ENCODE measurements at places on chromosomes 3 and 15. TPM values are rescaled to one million over a fixed set of nuclear protein-coding genes. Genes with fewer than 3 reads are reported as not detected.

Gene EXD1
- not detected for total RNA-seq

Gene STARD5
- total RNA-seq: 4.2 TPM

DNA sequence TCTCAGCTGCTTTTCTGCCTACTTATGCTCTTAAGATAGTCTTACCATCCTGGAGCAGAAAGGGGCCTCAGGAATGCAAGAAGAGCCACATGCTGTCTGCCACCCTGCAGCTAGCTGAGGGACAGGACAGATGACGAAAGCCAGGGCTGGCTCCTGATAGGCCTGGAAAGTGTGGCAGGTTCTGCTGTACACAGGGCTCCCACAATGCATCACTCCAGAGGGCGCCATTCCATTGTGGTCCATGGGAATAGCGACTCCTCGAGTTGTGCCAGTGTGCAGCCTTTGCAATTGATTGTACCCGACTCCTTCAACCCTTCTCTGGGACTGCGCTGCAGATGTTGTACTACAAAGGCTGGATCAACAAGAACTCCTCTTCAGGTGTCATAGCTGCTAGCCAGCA, 11.2 kb downstream of the ACAN start:
- H3K27me3 ChIP-seq: no peaks in the 10 kb centered on the region
- DNase-seq: no peak
- H3K27ac ChIP-seq: no peak overlapping the region

DNA sequence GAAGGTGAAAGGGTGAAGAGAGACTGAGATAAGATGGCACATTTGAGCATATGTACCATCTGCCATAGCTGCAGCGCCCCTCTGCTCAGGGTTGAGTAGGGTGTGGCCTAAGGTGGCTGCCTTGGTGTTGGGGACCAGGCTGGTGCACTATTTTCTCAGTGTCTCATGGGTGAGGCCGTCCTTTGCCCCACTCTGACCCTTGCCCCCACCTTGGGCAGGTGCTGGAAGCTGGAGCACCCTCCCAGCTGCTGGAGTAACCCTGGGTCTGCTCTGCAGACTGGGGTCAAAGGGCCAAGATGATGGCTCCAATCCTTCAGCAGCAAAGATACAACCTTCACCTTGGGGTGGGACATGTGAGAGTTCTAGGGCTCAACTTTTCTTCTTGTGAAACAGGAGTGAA, 69.2 kb downstream of the DAPK2 start:
- no peak overlapping the region for H3K4me3 ChIP-seq
- DNase-seq: no peak

- no peaks in the 10 kb centered on the region for H3K27me3 ChIP-seq
- H3K4me1 ChIP-seq: peaks cover 2% of the 10 kb centered on the region
- H3K36me3 ChIP-seq: no peaks in the 10 kb centered on the region
- DNase-seq: no peak
- H3K4me3 ChIP-seq: no peak overlapping the region
These were observed 602.9 kb downstream of the NTRK3 start for GRCh38 chr15:87653646-87654045.

GRCh38 chr3:37576996-37577395, 284.7 kb upstream of the CTDSPL start:
- H3K27me3 ChIP-seq: no peaks in the 10 kb centered on the region
- no peak overlapping the region for H3K27ac ChIP-seq
- H3K36me3 ChIP-seq: no peaks in the 10 kb centered on the region
- no peak for DNase-seq
- H3K4me3 ChIP-seq: no peak overlapping the region

- H3K27me3 ChIP-seq: no peaks in the 10 kb centered on the region
- no peak overlapping the region for H3K27ac ChIP-seq
- H3K4me3 ChIP-seq: no peak overlapping the region
- no peaks in the 10 kb centered on the region for H3K36me3 ChIP-seq
- H3K4me1 ChIP-seq: no peaks in the 10 kb centered on the region
- no peak for DNase-seq
These were observed 13.3 kb upstream of the KIF23 start for GRCh38 chr15:69400850-69401249.

GRCh38 chr3:183159333-183159732, 3.2 kb downstream of the LAMP3 start:
- peaks cover 8% of the 10 kb centered on the region for H3K4me1 ChIP-seq
- no peak overlapping the region for H3K4me3 ChIP-seq
- H3K27ac ChIP-seq: no peak overlapping the region
- DNase-seq: no peak
- no peaks in the 10 kb centered on the region for H3K36me3 ChIP-seq

DNA sequence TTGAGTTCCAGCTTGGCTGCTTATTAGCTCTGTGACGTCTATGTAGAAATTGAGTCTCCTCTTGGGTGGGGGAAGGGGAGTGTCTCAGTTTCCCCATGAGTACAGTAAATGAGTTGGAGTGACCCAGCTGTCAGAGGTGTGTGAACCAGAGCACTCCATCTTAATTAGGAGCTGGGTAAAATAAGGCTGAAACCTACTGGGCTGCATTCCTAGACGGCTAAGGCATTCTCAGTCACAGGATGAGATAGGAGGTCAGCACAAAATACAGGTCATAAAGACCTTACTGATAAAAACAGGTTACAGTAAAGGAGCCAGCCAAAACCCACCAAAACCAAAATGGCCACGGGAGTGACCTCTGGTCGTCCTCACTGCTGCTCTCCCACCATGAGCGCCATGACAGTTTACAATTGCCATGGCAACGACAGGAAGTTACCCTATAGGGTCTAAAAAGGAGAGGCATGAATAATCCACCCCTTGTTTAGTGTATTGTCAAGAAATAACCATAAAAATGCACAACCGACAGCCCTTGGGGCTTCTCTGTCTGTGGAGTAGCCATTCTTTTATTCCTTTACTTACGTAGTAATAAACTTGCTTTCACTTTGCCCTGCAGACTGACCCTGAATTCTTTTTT, 222.4 kb downstream of the CACNA2D3 start:
- H3K4me1 ChIP-seq: peaks cover 4% of the 10 kb centered on the region
- no peaks in the 10 kb centered on the region for H3K27me3 ChIP-seq
- no peak overlapping the region for H3K27ac ChIP-seq
- H3K36me3 ChIP-seq: no peaks in the 10 kb centered on the region

DNA sequence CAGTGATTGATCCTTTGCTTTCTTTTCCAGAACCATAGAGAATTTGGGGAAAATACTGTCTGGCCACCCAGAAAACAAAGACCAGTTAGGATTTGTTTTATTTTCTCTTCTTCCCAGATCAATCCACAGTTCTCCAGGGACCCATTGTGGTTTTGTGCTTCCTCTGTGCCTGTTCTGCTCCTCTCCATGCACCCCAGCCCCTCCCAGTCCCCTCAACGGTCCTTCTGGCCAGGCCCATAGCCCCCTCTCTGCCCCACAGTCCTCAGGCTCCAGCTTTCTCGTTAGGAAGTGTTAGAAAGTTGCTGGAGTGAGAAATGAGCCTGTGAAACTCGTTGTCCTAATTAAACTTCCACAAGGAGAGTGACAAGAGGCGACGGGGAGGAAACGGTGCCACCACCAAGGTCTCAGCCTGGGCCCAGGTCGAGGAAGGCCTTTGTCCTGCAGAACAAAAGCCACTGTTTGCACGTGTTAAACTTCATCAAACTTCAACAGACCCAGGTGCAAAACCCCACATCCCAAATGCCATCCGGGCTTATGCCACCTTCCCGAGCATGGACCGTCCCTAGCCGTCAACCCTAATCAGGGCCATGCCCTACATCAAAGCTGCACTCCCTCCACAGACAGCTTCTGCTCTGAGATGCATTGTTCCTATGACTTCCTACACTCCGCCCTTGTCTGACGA, 18.7 kb upstream of the ALDH1A3 start:
- H3K36me3 ChIP-seq: no peaks in the 10 kb centered on the region
- no peak overlapping the region for H3K4me3 ChIP-seq
- no peak overlapping the region for H3K27ac ChIP-seq
- H3K4me1 ChIP-seq: no peaks in the 10 kb centered on the region

GRCh38 chr3:112846764-112847163, at the start of gene CD200R1L:
Gene CD200R1L (minus strand): TSS chr3:112846864. CDS start chr3:112829367, 17,497 bp downstream.
- H3K4me1 ChIP-seq: no peaks in the 10 kb centered on the region
- H3K27ac ChIP-seq: no peak within 1 kb of the TSS
- no peaks in the 10 kb centered on the region for H3K27me3 ChIP-seq
- no peak within 1 kb of the TSS for H3K4me3 ChIP-seq
- H3K36me3 ChIP-seq: no peaks in the 10 kb centered on the region

DNA sequence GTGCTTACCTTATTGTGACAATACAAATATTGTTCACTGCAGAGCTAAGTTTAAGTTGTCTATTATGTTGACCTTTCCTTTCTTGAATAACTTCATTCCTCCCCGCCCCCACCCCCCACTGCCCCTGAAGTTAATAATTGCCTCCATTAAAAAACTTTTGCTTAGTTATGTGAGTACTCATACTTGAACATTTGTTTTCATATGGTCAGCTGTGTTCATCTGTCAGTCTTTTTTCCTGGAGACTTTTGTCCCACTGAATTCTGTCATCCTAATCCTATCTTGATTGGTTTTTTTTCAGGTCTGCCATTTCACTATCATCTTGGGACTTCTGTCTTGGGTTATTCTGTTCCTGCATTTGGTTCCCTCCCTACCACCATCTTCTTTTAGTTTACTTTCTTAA, 8.5 kb downstream of the SLC25A36 start:
- peaks cover 37% of the 10 kb centered on the region for H3K4me1 ChIP-seq
- DNase-seq: no peak
- H3K27me3 ChIP-seq: no peaks in the 10 kb centered on the region
- no peak overlapping the region for H3K4me3 ChIP-seq
- no peaks in the 10 kb centered on the region for H3K36me3 ChIP-seq
- H3K27ac ChIP-seq: no peak overlapping the region

GRCh38 chr3:141085343-141086070, 34.4 kb downstream of the SPSB4 start:
- no peaks in the 10 kb centered on the region for H3K4me1 ChIP-seq
- no peak overlapping the region for H3K4me3 ChIP-seq
- DNase-seq: no peak
- H3K27me3 ChIP-seq: no peaks in the 10 kb centered on the region
- H3K36me3 ChIP-seq: no peaks in the 10 kb centered on the region

DNA sequence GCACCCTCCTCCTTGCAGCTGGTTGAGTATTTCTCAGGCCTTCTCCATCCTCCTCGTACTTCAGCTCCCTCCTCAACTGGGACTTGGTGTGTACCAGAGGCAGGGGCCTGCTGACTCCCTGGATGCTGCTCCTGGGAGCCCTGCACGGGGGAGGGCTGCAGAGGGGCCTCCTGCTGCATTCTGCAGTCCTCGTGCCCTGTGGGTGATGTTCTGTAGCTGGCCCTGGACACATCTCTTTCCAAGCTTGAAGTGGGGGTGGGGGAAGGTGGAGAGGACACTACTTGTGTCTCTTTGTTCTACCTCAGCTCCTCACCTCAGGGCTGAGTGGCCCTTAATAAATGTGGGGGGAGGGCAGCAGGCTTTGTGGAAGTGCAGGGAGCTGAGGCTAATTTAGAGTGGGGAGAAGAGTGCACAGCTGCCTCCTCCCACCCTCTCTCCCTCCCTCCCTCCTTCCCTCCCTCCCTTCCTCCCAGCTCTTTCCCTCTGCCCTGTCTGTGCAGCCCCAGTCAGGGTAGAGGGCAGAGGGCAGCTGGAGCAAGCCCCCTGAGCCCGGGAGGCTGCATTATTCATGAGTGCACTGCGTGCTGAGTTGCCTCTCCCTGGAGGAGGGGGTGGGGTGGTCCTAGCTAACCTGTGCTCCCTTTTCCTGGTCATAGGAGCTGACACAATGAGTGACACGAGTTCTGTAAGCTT, 3.7 kb upstream of the GRM2 start:
- H3K27ac ChIP-seq: no peak overlapping the region
- no peaks in the 10 kb centered on the region for H3K27me3 ChIP-seq
- peaks cover 51% of the 10 kb centered on the region for H3K36me3 ChIP-seq
- no peak overlapping the region for H3K4me3 ChIP-seq
- peaks cover 5% of the 10 kb centered on the region for H3K4me1 ChIP-seq
- DNase-seq: no peak

DNA sequence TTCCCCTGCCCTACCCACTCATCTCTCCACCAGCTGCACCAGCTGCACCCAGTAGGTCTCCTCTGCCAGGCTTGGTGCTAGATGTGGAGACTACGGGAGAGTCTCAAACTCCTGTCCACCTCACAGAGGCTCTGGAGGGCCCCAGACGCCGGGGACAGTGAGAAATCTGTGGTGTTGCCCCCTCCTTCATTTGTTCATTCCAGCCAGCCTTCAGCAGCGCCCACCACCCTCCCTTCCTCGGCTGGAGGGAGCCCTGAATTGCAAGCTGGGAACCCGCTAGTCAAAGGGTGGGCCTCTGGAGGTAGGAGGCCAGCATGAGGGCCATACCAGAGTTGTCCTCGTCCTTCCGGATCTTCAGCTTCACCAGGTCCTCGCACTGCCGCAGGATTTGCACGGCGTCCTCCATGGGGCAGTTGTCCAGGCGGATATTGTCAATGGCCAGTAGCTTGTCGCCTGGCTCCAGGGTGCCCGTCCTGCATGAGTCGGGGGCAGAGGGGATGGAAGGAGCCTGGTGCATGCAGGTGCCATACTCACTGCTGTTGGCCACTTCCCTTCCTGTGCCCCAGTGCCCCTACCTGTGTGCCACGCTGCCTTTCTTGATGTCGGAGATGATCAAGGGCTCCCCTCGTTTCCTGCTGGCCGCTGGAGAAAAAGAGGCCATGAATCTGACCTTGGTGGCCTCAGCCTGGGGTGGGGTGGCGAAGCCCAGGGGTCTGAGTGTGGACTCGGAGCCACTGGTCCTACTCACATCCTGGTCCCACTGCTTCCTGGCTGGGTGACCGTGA, 29.1 kb downstream of the GRIP2 start:
- H3K27ac ChIP-seq: no peak overlapping the region
- H3K4me1 ChIP-seq: peaks cover 4% of the 10 kb centered on the region
- no peak overlapping the region for H3K4me3 ChIP-seq
- no peaks in the 10 kb centered on the region for H3K27me3 ChIP-seq
- DNase-seq: no peak

DNA sequence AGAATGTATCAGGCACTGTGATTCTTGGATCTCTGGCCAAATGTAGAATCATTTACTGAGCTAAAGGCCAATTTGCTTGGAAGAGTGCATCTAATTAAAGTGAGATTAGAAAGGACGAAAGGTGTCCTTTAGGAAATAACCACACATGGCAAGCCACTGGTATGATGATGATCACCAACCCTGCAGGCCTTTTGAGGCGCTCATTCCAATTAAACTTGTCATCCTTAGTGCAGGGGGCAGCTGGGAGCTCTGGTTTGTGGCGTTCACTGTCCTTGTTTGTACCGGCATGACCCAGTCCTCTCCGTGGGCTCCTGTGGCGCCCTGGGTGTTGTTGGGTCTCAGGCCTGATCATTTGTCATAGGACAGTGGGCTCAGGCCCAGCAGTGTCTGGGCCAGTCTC, 11.0 kb downstream of the LIMD1 start:
- peaks cover 4% of the 10 kb centered on the region for H3K36me3 ChIP-seq
- no peaks in the 10 kb centered on the region for H3K27me3 ChIP-seq
- H3K27ac ChIP-seq: no peak overlapping the region

DNA sequence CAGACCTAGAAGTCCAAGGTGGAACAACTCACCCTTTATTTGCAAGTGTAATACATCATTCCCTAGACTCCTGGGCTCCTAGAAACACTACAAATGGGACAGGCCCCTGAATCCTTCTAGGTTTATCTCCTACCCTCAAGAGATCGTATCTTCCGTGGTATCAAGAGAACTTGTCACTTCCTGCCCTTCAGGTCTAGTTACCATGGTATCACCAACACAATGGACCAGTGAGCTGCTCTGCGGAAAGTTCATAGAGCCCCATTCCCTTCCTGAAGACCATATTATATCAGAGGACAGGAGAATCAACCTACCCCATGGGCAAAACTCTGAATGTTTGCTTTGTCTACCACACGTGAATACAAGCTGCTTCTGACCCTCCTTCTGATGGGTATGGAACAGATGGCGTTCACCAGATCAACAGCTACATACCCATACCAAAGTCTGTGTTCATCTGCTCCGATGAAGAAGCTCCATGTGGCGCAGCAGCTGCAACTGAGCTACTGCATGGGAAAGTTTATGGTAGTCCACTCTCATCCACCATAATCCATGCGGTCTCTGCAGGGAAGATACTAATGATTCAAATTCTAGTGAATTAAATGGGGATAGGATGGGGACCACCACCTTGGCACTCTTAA, 84.6 kb upstream of the KLF13 start:
- no peak overlapping the region for H3K27ac ChIP-seq
- DNase-seq: no peak
- no peaks in the 10 kb centered on the region for H3K36me3 ChIP-seq
- H3K27me3 ChIP-seq: no peaks in the 10 kb centered on the region
